ENCODE measurements at places on chromosomes 11 and 22. TPM values are rescaled to one million over a fixed set of nuclear protein-coding genes. Genes with fewer than 3 reads are reported as not detected.

Gene MYO18B
- not detected for total RNA-seq

Gene SYCE3
- 0.46 TPM for total RNA-seq

Gene DDT
- 151 TPM for total RNA-seq

Gene TSPAN4
- total RNA-seq, result 173 TPM

Gene PEX16
- 16.6 TPM for total RNA-seq

Gene LMNTD2
- 3.0 TPM for total RNA-seq
